ENCODE measurements at places on chromosomes 16 and 17.

DNA sequence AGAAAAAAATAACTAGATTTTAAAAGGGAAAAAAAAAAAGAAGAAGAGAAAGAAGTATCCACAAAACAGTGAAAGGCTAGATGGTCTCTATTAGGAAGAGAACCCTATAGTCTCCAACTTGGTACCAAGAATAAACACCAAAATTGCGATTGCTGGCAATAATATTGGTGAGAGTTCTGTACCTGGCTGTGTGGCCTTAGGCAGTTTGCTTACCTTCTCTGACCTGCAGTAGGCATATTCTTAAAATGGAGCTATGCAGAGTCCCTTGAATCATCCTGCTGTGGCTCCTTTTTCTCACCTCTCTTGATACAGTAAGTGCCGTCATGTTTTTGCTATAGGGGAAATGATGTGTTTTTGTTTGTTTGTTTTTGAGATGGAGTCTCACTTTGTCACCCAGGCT, 35.1 kb downstream of the BRCA1 start:
- DNase-seq: no peak

DNA sequence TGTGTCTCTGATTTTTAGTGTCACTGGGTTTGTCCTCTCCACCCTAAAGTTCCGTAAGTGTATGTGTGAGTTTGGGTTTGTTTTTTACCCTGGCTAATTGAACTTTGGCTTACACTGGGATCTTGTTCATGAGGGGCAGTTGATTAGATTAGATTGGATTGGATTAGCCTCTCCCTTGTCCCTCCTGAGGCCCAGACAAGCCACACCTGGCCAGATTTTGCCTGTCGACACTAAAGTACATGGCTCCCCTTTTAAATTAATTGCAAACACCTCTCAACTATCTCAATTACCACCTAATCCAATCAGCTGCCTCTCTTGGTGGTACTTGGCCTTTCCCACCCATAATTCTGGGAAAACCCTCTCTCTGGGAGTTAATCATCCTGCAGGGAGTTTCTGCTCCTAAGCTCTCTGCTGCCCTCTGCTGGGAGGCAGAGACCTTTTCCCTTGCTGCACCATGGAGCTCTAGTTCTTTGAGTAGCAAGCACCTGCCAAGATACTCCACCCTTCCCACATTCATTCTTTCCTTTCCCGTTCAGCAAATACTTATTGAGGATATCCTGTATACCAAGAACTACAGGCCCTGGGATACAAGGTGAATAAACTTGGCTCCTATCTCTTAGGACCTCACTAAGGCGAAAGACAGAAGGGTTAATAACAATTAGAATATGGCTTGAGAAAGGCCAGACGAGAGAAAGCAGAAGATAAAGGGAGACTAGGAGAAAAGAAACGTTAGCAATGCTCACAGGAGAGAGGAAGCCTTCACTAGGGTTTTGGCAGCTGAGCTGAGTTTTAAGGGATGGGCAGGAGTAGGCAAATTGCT, 60.0 kb upstream of the MPHOSPH6 start:
- DNase-seq: peak; percentile 29

GRCh38 chr16:23252310-23252709, 49.8 kb upstream of the SCNN1B start:
- DNase-seq: no peak

- DNase-seq: no peak
Measured at GRCh38 chr17:34525651-34526050, 53.7 kb upstream of the TMEM132E start.

- DNase-seq: no peak
Measured at GRCh38 chr16:88005968-88006367, 54.7 kb downstream of the BANP start.

GRCh38 chr16:84323606-84324005, 28.9 kb downstream of the WFDC1 start:
- DNase-seq: no peak

All from memory B cell (primary cell).